ENCODE measurements at places on chromosomes 16 and 17.

GRCh38 chr17:50478391-50479381, at the start of gene RSAD1:
RSAD1 (plus strand) TSS chr17:50478860; CDS start chr17:50478885, 25 bp downstream.
- DNase-seq: peak; percentile 89

- no peak for DNase-seq
Measured at GRCh38 chr17:41101586-41102259, at the start of gene KRTAP4-16. KRTAP4-16 (minus strand) TSS chr17:41102209; CDS start chr17:41102209, 0 bp downstream.

DNA sequence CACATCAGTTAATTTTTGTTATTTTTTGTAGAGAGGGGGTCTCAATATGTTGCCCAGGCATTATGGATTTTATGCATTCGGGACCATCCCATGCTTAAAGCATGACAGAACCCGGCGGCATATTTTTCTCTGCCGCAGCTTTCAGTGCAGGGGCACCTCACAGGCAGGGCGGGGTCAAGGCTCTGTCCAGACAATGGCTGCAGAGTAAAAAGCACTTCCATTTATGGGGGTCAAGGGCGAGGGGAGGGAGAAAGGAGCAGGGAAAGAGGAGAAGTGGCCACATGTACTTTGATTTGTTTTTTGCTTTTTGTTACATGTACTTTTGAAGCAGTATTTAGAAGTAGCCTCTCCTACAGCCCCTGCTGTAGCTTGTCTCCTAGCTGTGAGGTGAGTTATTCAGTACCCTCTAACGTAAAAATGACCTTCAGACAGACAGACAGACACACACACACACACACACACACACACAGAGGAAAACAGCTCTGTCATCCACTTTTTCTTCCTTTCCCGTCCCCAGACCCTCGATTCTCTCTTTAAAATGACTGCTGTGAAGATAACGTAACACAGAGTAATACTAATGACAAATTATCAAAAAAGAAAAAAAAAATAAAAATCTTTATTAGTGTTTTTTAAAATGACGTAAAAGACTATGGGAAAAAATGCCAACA, 856 bp upstream of the SCPEP1 start:
- DNase-seq: no peak

GRCh38 chr16:11506741-11507305, 79.9 kb downstream of the LITAF start:
- DNase-seq: no peak

DNA sequence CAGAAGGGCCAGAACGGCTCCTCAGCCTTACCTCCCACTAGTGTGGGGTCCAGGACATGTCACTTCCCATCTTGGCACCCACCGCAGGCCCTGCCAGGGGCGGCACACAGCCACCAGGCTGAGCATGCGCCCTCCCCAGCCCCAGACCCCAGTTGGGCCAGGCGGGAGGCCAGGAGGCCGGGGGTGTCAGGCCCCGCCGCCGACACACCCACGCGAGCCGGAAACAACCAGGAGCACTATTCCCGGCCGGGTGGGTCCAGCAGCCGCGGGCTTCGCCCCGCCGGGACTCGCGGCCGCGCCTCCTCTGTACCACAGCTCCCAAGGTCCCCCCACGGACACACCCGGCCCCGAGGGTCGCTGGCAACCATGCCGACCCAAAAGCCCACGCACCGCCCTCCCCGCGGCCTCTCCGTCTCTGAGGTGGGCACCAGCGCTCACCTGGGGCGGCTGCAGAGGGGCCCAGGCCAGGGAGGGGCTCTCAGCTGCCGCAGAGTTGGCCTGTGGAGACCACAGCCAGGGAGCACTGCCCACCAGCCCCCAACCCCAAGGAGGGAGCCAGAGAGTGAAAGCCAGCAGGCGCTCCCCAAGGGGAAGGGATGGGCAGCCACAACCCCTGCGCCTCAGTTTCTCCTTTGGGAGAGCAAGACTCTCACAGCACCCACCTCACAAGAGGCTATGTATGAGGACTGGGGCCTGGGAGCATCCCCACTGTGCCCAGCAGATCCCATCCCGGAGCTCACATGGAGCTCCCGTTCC, 18.0 kb downstream of the B9D1 start:
- no peak for DNase-seq

GRCh38 chr16:4944333-4945281, 7.7 kb upstream of the PPL start:
- DNase-seq: no peak

- DNase-seq: no peak
Measured at GRCh38 chr16:63461248-63461841, 1425.1 kb upstream of the CDH8 start.

GRCh38 chr17:17966399-17966798, 5.8 kb downstream of the TOM1L2 start:
- no peak for DNase-seq

GRCh38 chr17:67639979-67640378, 77.8 kb upstream of the NOL11 start:
- DNase-seq: no peak

DNA sequence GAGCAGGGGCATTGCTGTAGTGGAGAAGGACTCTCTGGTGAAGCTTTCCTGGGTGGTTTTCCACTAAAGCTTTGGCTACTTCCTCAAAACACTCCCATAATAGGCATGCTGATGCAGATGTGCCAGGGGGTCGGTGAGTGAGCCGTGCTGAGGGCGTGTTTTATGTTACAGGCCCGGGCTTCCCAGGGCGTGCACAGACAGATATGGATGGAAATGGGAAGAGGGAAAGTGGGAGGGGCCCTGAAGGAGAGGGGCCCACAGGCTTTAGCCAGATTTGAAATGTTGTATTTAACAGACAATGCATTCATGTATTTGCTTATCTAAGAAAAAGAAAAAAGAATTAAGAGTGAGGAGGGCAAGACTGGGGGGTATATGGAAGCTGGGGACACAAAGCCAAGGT, 56.3 kb downstream of the IL21R start:
- no peak for DNase-seq
